Nasal cavity respiratory epithelium epithelial cell of viscerocranial mucosa (primary cell): ENCODE measurements at places on chromosomes 11 and 22. TPM values are rescaled to one million over a fixed set of nuclear protein-coding genes. Genes with fewer than 3 reads are reported as not detected.

The CHADL gene
- total RNA-seq = 1.4 and 2.1 TPM in 2 replicates

The TP53AIP1 gene
- total RNA-seq = 1.6 and 2.7 TPM in 2 replicates

The TIMM10B gene
- 44.8 and 51.8 TPM in 2 replicates for total RNA-seq

The PGM2L1 gene
- 1.4 and 5.6 TPM in 2 replicates for total RNA-seq

The FAM180B gene
- total RNA-seq = not detected in 2 replicates

The OR2AG2 gene
- total RNA-seq = under 0.01 and 0.07 TPM in 2 replicates
